ENCODE measurements at places on chromosomes 2 and 18. TPM values are rescaled to one million over a fixed set of nuclear protein-coding genes. Genes with fewer than 3 reads are reported as not detected.

The LRP2 gene
- total RNA-seq = 0.72 TPM

DNA sequence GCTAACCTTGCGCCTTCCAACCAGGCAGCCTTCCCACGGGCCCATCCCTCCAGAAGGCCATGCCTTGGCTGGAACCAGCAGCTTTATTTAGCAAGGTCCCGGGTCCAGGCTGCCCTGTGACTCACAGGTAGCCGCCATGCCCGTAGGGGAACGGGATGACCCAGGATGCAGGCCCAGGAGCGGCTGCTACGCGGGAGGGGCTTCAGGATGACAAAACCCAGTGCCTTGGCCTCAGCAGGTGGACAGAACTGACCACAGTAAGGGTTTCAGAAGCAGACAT is 63.3 kb downstream of the RTP5 start:
- DNase-seq = no peak

The ANAPC1 gene
- 39.2 TPM for total RNA-seq

GRCh38 chr18:49020621-49021021 is 69.9 kb upstream of the SMAD7 start:
- no peak for DNase-seq

DNA sequence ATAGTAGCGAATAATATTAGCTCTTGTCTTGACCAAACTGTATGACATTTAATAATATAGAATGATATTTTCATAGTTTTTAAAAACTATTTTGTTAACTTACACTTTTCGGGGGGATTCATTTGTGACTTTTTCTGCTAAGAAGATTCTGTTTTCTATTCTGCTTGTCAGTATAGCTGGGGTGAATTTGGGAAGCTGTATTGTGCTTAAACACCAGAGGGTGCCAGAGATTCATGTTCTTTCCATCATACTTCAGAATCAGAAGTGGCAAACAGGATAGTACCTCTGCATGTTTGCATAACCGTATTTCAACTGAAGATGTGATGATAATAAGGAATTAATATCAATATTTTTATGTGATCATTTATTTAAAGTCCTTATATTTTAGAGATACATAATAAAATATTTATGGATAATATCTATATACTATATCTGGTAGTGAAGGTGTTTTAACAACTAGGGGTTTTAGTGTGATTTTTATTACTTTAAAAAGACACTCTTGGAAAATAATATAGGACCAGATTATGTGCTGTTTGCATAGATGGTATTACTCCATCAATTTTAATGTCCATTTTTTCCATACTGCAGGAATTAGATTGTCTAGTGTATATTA is 81.0 kb downstream of the TAF4B start:
- peak; percentile 71 for DNase-seq
